NB4 (cell line): ENCODE measurements at places on chromosomes 1 and 21.

GRCh38 chr1:228076796-228077430, 5.6 kb upstream of the ARF1 start:
- DNase-seq = no peak

DNA sequence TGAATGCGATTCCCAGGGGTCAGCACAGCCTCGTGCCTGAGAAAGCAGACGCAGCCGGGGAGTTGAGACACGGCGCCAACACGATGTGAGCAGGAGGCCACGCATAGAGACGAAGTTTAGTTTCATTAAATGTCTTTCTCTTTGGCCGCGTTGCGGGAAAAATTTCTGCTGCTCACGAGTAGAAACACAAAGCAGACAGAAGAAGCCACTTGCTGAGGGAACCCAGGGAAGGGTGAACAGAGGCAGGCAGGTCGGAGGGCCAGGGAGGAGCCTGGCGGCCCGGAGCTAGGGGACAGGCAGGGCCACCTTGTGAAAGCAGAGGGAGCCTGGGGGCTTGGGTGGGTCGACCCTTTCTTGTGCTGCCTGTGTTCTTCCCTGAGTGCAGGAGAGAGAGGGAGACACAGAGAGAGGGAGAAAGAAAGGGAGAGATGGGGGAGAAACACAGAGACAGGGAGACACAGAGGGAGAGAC, 33.2 kb downstream of the POFUT2 start:
- DNase-seq = no peak

GRCh38 chr1:63921802-63922201, 148.0 kb downstream of the ROR1 start:
- no peak for DNase-seq

GRCh38 chr1:18644973-18645746, 14.5 kb downstream of the PAX7 start:
- DNase-seq = no peak

DNA sequence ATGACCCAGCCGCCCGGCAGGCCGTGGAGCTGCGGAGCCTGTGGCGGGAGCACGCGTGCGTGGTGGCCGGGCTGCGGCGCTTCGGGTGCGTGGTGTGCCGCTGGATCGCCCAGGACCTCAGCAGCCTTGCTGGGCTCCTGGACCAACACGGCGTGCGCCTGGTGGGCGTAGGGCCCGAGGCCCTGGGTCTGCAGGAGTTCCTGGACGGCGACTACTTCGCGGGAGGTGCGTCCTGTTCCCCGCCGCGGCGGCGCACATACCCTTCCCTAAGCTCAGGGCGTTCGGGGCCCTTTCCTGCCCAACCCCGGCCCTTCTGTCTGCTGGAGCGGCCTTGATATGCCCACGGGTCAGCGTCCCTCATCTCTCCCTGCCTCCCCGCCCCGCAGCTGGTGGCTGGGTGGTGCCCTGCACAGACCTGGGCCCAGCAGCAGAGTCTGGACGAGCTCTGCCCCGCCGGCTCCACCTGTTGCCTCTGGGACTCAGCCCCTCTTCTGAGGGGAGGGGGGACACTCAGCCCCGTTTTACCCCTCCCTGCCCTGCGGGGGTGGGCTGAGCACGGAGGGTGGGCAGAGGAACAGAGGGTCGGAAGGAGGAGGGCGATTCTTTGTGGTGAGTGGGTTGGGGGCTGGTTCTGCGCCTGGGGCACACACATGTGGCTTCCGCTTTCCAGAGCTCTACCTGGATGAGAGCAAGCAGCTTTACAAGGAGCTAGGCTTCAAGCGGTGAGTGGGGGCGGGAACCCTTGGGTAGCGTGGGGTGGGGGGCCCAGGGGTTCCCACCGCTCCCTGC, 688 bp downstream of the PRXL2B start:
- peak; percentile 45 for DNase-seq

GRCh38 chr1:55172272-55172671, 42.9 kb downstream of the USP24 start:
- DNase-seq = no peak

- DNase-seq = no peak
These were observed 34.2 kb downstream of the PCAT6 start for GRCh38 chr1:202844935-202845334.

- DNase-seq = peak; percentile 90
These were observed 133.4 kb downstream of the PLPPR5 start for GRCh38 chr1:98870959-98871903.

DNA sequence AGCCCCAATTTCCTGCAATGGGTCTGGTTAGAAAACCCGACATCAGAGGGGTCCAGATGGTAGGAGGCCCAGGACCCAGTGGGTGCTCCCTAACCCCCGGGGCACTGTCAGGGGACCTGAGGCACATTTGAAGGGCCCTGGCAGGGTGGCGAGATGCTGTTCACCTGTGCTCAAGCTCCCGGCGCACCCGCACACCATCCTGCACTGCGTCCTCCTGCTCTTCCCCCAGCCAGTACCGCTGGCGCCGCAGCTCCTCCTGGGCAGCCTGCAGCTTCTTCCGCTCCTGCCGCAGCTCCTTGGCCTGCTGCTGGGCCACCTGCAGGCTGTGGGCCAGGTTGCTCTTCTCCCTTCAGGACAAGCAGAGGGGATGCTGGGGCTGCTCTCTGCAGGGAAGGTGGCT, 36.0 kb downstream of the RNU1-1 start:
- no peak for DNase-seq

GRCh38 chr21:31801551-31802219, 69.8 kb upstream of the SCAF4 start:
- DNase-seq = no peak

DNA sequence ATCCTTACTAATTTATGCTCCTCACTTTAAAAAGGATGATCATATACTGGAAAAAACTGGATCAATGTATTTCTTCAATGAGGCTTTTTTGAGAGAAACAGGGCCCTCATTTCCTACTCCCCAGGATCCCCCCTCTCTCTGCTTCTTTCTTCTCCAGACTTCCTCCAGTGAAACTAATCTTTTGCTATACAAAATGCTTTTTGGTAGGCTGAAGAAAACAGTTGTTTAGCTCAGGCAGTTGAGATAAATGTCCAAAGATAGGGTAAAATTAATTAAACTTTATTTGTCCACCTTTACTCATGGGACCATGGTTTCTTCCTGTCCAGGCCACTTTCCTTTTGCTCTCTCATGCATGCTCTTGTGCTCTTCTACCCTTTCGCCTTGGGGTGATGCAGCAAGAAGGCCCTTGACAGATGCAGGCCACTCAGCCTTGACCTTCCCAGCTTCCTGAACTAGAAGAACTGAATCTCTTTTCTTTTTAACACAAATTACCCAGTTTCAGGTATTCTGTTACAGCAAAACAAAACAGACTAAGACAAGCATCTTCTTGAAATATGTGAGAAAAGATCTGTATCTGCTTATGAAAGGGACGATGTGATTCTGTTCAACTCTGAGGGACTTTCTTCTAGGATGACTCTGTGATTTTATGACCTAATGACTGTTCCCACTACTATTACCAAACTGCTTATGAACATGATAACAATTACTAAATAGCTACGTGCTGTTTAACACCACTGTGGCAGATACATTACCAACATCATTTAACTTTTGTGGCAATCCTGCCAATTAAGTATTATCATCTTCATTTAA, 63.7 kb downstream of the NVL start:
- no peak for DNase-seq

DNA sequence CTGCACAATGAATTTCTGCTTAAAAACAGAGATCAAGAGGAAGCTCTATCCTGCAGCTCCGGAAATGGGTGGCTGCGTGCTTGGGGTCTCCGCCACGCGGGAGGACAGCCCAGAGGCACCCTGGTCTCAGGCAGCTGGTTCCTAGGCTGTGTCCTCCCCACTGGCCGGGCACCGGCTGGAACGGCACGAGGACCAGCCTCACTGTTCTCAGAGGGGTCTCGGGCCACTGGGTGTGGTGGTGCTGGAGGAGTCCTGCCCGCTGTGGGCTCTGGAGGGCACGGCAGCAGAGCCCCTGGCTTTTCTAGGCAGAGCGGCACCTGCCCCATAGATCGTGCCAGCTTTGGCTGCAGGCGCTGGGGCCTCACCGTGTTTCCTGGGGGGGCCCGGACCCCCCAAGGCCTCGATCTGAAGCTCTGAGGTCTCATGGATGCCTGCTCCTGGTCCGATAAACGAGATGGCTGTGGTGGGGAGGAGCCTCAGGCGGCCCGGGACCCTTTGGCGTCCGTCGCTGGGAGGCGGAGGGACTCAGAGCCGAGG, 8.2 kb upstream of the RNF223 start:
- no peak for DNase-seq

DNA sequence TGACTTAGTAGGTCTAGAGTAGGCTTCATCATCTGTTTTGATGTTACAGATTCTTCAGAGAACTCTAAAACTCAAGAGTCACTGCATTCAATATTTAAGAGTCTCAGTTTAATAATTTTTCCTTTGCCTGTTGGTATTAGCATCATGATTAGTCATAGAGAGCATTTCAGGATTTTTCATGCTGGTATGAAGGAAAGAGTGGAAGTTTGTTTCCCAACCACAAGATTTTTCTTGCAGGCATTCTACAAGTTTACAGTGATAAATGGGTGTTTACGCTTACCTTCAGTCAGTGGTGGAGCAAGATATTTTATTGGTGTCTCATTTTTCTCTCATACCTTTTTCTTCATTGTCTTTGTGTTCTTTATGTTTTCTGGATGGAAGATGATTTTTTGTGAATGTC, 58.4 kb upstream of the MYOCOS start:
- DNase-seq = no peak

DNA sequence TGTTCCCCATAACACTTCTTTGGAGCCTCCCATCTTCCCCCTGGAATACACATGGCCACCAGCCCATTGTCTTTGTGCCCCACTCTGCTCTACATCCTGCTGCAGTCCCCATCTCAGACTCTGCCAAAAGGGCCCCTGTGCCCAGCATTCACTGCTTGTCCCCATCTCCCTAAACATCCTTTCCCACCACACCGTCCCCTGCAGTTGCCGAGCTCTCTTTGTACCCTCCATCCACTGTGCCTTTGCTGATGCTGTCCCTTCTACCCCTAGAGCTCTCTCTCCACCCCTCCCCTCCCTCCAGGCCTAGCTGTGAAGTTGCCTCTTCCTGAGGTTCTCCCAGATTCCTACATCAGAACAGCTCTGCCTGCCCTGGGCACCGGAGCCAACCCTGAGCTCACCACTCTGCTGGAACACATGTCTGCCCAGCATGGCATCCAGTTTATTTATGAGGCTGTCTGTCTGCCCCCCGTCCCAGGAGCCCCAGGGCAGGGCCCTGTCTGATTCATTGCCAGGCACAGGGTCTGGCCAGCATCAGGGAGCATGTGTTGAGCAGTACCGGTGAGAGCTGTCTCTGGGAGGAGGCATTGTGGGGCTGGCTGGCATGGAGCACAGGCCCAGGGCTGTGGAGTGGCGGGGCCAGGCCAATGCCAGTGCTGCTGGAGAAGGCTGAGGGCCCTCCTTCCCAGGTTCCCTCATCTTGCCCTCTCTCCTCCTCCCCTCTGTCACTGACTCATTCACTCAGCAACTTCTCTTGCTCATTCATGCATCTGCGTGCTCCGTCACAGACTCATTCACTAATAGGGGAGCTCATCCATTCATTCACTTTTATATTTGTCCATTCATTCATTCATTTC, 28.8 kb downstream of the EDN2 start:
- DNase-seq = no peak

DNA sequence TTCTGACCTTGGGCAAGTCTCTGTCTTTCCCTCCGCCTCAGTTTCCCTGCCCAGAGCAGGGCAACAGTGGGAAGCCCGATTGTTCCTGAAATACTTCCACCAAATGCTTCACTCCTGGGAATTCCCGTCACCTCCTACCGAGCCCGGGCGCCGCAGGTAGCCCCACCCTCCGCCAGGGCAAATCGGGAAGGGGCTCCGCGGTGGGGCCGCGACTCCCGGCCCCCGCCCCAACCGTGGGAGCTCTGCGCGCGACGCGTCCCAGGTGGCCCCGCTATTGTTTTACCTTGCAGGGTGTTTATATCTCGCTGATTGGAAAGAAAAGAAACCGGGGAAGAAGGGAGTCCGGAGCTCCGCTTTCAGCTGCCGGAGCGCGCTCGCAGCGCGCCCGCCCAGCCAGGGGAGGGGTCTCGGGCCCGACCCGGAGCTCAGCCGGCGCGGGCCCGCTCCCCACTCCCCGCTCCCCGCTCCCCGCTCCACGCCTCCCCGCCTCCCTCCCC, 407 bp downstream of the IGSF3 start:
- DNase-seq = no peak

- no peak for DNase-seq
These were observed 8.6 kb downstream of the AVPR1B start for GRCh38 chr1:206108635-206109034.

DNA sequence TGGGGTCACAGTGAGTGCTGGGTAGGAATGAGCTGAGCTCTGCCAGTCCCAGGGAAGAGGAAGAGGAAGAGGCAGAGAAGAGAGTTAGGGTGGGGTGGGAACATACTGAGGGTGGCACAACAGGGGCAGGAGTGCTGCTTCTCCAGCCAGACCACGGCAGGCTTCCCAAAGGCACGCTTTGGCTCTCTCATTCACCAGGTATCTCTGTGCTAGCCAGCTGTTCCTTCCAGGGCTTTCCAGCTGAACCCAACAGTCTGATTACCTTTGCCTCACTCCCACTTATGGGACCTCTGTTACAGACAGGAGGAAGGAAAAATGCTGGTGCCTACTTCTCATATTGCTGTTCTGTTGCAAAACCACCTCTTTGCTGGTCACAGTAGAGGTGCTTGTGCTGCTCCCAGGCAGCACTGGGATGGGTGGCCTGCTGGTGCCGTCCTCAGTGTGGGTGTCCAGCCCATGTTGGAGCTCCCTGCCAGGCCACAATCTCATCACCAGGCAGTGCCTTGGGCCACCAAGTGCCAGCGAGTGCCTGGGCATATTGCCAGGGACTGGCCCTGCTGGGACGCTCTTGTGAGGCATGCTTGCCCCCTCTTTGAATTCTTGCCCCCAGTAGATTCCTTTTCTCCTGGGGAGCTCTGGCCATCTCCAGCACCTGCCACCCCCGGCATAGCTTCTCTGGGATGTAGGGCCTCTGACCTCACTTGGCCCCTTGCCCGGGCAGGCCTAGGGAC, 2.1 kb downstream of the ADORA1 start:
- DNase-seq = no peak

GRCh38 chr1:147167365-147167764, 4.9 kb downstream of the PRKAB2 start:
- no peak for DNase-seq

DNA sequence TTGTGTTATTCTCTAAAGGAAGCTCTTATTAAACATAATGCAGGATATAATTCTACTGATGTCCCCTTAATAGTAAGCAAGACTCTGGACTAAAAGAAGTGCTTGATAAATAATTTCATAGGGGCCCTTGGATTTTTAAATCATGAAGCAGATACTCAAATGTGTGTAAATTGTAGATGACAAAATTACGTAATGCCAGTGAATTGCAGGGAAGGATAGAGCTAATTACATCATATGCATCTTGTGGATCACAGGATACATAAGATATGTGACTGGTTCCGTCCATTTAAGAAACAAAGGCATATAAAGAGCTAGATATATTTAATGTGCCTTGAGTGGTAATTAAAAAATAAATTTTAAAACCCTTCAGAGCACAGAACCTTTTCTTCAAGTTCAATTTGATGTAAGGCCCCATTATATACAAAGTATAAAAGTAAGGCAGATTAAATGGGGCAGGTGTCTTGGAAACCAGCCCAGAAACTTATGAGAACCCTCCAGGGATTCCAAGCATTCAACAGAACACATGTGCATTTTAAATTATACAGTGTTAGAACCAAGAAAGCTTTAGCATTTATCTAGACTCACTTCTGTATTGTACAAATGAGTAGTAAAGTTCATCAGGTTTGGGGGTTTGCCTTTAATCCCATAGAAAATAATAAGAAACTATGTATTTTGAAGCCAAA, 190.4 kb downstream of the NCAM2 start:
- no peak for DNase-seq
